Muscle of arm (tissue), 14 donors: ENCODE measurements at places on chromosomes 6 and 20. TPM values are rescaled to one million over a fixed set of nuclear protein-coding genes. Genes with fewer than 3 reads are reported as not detected.

BPIFB6 gene
- polyA plus RNA-seq, result not detected

TDRD6 gene
- polyA plus RNA-seq, result 0.61 TPM

WFDC2 gene
- 0.84 TPM for polyA plus RNA-seq

THBD gene
- not detected for polyA plus RNA-seq

MMS22L gene
- 5.3 TPM for polyA plus RNA-seq

GHRH gene
- polyA plus RNA-seq, result not detected

NRSN1 gene
- not detected for polyA plus RNA-seq

CASP8AP2 gene
- polyA plus RNA-seq, result 17.8 TPM

TRPC4AP gene
- polyA plus RNA-seq, result 48.1 TPM

KCNK16 gene
- not detected for polyA plus RNA-seq

SLC2A10 gene
- 17.0 TPM for polyA plus RNA-seq

C6orf15 gene
- not detected for polyA plus RNA-seq

RPS6KA2 gene
- 24.9 TPM for polyA plus RNA-seq

MED23 gene
- polyA plus RNA-seq, result 24.4 TPM

TCP11 gene
- 0.13 TPM for polyA plus RNA-seq

CST5 gene
- polyA plus RNA-seq, result not detected

SGK2 gene
- 0.29 TPM for polyA plus RNA-seq

MYLK2 gene
- polyA plus RNA-seq, result 64.2 TPM

SLC35A1 gene
- polyA plus RNA-seq, result 22.2 TPM

MYL9 gene
- 580 TPM for polyA plus RNA-seq

TRIM40 gene
- polyA plus RNA-seq, result not detected

LAMP5 gene
- polyA plus RNA-seq, result 0.72 TPM

PRKN gene
- polyA plus RNA-seq, result 3.9 TPM

PPARD gene
- polyA plus RNA-seq, result 26.4 TPM

SAMD3 gene
- 0.74 TPM for polyA plus RNA-seq

NUS1 gene
- 21.2 TPM for polyA plus RNA-seq

MUC22 gene
- not detected for polyA plus RNA-seq

BANF2 gene
- not detected for polyA plus RNA-seq

RHAG gene
- 0.66 TPM for polyA plus RNA-seq

CFB gene
- polyA plus RNA-seq, result 1.8 TPM

MAS1 gene
- 0.11 TPM for polyA plus RNA-seq

SYNDIG1 gene
- polyA plus RNA-seq, result 2.7 TPM

AKAP12 gene
- 118 TPM for polyA plus RNA-seq

LHFPL5 gene
- polyA plus RNA-seq, result not detected

NDUFAF4 gene
- 41.4 TPM for polyA plus RNA-seq

AGPAT1 gene
- polyA plus RNA-seq, result not detected

OR2B6 gene
- not detected for polyA plus RNA-seq

PAK5 gene
- polyA plus RNA-seq, result 0.17 TPM

KIAA0408 gene
- 28.4 TPM for polyA plus RNA-seq

OPRM1 gene
- not detected for polyA plus RNA-seq

KIF13A gene
- polyA plus RNA-seq, result 32.9 TPM

LINC00237 gene
- polyA plus RNA-seq, result 0.61 TPM

SLC22A23 gene
- polyA plus RNA-seq, result 3.3 TPM

EYA2 gene
- polyA plus RNA-seq, result not detected

RSPH4A gene
- 0.67 TPM for polyA plus RNA-seq

CCDC170 gene
- polyA plus RNA-seq, result 0.76 TPM

CLIC5 gene
- 21.2 TPM for polyA plus RNA-seq

LY6G5C gene
- polyA plus RNA-seq, result 3.4 TPM

SAMD5 gene
- polyA plus RNA-seq, result 2.4 TPM

HLA-DRB5 gene
- polyA plus RNA-seq, result 1.1 TPM

TFAP2C gene
- polyA plus RNA-seq, result 0.20 TPM
